ENCODE measurements at places on chromosomes 7 and 10.

DNA sequence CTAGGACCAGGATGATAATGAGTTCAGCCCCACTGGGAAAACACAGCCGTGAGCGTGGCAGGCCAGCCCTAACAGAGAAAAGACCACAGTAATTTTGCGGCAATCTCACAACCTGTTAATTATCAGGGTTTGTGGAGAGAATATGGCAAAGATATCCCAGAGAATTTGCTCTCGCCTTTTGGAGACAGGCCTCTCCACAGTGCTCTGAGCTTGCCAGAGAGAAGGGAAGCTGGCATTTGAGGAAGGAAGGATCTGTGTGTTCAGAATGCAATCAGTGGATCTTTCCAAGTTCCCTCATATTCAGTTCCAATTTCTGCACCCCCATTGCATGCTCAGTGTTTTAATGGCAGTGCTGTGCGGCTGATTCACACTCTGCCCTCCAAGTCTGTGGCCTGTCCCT lies 60.2 kb downstream of the PLPP4 start:
- no peak for DNase-seq

- no peak for DNase-seq
These were observed 70.4 kb upstream of the CC2D2B start for GRCh38 chr10:95837356-95837776.

- no peak for DNase-seq
These were observed 13.7 kb downstream of the UBE3C start for GRCh38 chr7:157152391-157152937.

DNA sequence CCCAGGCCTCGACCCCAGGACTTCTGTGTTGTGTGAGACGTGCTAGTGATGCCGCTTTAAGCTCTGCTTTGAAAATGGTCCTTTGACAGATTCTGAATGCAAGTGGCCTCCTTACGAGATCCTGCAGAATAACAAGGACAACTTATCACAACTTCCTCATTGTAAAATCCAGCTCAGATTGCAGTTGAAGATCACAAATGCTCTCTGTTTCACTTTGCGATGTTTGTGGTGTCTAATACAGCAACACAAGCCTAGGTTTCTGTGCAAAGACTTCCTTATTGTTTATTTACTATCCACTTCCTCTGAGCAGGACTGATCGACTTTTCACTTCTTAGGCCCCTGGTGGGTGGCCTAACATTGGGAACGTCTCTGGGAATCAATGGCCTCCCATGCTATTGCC lies 31.7 kb upstream of the INSIG1 start:
- no peak for DNase-seq

DNA sequence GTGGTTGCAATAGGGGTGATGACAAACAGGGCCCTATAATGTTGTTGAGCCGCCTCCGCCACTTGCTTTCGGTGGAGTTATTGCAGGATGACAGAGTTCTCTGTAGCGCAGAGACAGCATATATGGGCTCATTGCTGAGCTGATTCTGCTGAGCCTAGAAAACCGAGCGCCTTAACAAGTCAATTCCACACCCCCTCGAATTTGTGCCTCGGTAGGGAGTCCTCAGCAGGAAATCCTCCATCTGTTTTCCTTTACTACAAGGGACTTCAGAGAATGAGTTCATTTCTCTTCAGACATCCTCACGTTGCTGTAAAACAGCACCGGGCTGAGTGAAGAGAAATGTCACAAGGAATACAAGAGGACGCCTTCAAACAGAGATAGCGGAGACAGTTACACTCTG lies 90.7 kb upstream of the KIAA1217 start:
- no peak for DNase-seq

DNA sequence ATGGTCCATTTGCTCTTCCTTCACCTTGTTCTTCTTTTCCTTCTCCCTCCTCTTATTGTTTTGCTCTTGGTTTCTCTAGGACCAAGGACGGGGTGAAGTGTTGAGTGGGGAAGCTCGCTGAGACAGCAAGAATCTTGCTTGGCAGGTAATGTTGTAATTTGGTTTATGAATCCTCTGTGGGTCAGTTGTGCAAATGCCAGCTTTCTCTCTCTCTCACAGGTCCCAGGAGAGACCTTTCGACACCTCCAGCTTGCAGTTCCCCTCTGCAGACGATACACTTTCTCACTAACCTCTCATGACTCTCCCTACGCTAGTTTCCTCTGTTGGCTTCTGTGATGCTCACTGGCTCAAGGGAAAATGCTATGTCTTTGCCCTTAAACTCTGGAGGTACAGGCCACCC lies 77.0 kb downstream of the FRMD4A start:
- DNase-seq: no peak

DNA sequence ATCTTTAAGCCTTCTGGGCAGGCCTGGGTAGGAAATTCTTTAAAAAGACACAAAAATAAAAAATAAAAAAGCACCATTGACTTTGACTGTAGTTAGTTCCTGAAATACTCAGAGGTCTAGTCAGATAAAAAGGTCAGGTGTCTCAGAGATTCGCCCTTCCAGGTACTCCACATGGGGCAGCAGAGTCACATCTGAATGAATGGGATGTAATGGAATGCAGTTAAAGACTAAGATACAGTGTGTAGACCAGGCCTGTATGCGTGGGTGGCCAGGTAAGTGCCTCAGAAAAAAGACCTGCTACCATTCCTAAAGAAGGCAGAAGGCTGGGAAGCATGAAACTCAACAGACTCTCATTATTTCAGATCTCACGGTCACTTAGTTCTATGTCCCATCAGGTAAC lies 68.6 kb upstream of the SEM1 start:
- no peak for DNase-seq

DNA sequence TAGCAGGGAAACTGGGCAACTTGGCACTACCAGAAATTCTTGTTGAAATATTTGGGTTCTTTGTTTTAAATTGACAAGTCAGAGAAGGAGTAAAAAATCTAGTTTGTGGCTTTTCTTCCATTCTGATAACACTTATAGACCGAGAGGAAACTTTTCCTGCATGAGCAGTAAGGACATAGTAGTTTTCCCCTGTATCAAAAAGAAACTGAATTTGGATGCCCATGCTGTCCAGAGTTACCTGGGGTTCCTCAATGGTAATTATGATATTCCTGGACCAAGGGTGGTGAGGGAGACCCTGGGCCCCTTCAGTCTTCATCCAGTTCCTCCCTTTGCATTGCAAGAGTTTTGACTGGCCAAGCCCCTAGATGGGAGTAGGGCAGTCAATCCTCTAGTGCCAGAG lies 19.9 kb upstream of the STEAP2 start:
- no peak for DNase-seq

DNA sequence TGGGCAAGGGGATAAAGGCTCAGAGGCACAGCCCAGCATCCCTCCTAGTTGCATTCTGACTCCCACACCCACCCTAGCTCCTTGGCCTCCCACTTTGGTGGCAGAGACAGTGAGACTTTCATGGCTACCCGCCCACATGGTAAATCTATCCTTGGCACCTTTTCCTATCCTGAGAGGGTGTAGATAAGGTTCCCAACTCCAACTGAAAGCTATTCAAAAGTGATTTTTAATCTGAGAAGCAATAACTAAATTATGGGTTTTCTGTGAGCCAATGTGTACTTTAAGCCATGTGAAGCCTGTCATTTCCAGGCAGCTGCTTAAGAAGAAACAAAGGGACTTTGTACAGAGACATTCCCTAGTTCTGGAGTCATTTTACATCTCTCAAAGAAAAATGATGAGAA lies 9.1 kb downstream of the LAMB1 start:
- DNase-seq: no peak

- DNase-seq: no peak
These were observed 30.8 kb downstream of the SCD start for GRCh38 chr10:100377830-100378229.

DNA sequence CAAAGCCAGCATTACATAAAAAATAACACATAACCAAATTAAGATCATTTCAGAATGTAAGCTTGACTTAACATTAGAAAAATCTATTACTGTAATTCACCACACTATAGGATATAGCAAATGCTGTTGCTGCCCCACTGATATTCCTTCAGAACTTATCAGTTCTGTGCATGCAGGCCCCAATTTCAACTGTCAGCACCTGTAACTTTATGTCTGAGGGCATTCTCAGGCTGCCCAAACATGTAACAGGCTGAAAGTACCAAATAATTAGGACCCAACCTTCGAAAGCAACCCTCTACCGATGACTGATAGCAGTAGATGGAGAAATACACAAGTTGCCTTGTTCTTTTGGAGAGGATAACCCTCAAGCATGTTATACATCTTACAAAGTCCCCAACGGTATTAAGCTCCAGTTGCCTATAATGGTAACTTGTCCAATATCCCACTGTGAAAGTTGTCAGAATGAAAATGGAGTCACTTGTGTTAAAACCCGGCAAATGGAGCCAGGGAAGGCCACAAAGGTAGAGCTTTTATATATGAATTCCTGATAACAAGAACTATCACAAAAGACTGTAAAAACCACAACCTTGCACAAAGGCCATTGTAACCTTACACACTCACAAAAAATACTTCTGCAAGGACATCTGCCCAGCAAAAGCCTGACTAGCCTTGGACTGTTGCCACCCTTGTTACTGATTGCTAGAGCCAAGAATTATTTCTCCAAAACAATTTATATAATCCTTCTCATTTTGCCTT lies 66.9 kb upstream of the ZNF746 start:
- DNase-seq: no peak

- DNase-seq: no peak
These were observed 7.3 kb downstream of the NPY start for GRCh38 chr7:24291271-24291670.

DNA sequence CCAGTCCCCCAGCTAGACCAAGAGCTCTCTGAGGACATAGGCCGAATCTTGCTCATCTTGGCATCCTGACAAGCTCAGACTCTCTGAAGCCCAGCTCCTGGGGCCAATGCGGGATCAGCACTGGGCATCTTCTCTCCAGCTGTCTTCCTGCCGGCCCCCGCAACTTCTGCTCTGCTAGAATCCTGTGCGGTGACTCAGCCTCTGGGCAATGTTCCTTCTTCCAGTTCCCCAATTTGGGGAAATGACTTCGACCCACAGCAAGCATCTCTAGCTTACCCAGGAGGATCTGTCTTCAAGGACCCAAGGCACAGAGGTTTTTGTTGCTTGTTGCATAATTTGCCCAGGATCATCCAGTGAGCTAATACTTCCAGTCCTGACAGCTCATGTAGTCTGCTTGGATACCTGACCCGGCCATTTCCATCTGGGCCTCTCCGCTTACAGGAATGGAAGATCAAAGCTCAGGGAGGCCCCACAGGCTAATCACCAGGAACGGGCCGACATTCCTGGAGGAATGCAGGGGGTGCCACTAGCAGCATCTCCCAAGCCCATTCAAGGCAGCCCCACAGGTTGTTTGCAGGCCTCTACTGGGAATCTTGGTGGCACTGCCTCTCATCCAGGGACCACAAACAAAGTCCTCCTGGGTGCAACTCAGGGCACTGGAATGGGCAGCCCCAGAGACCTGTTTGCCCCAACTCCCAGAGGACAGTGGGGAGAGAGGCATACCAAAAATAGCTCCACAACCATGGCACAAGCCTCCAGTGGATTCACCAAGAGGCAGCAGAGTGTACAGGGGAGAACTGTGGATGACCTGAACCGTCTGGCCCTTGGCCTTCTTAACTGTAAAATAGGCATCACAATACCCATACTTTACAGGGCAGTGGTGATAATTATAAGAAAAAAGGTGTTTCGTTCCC lies 151.9 kb downstream of the NEURL1 start:
- peak; percentile 97 for DNase-seq

- no peak for DNase-seq
These were observed 429.2 kb downstream of the SDK1 start for GRCh38 chr7:3730276-3730675.

DNA sequence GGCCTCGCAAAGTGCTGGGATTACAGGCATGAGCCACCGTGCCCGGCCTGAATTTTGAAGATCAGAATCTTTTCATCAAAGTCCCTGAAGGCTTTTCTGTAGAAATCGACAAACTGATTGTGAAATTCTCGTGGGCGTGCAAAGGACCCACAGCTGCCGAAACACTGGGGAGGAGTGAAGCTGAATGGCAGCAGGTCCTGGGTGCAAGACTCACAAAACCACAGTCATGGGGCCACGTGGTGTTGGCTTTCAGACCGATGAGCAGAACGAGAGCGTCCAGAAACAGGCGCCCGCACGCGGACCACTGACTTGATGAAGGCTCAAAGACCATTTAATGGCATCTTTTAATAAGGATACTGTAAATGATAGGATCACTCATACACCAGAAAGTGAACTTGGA lies 24.7 kb upstream of the PRKAR1B start:
- no peak for DNase-seq

DNA sequence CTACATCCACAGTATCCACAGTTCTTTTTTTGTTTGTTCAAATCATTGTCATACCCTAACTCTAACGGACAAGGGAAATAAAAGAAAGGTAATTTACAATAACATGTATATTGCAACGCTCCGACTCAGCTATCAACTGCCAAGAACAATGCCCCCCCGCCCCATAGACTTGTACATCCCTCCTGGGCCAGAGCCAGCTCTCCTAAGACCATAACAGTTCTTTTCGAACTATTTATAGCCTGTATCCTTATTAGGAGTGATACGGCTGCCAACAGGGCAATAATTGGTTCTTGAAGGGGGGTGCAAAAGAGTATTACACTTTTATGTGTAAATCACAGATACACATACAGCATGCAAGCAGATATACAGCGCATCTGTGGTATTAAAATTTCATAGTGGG lies 495.7 kb downstream of the GALNT17 start:
- DNase-seq: no peak

- no peak for DNase-seq
These were observed 216.0 kb downstream of the KCNMA1 start for GRCh38 chr10:77421591-77421990.

GRCh38 chr10:21972584-21972983 lies 30.9 kb downstream of the DNAJC1 start:
- DNase-seq: no peak

Data from suppressor macrophage (primary cell).